Lung (tissue), 17 donors: ENCODE measurements at places on chromosomes 3 and 15. TPM values are rescaled to one million over a fixed set of nuclear protein-coding genes. Genes with fewer than 3 reads are reported as not detected.

The AADAC gene
- 9.2 TPM for total RNA-seq

The PLSCR4 gene
- 23.4 TPM for total RNA-seq

The ERICH6 gene
- total RNA-seq, result 0.49 TPM

The HTR3E gene
- not detected for total RNA-seq

The HESX1 gene
- total RNA-seq, result 1.9 TPM

The ZPLD1 gene
- not detected for total RNA-seq

The TMEM45A gene
- 27.3 TPM for total RNA-seq

The ZDHHC3 gene
- total RNA-seq, result 96.2 TPM

The CAV3 gene
- total RNA-seq, result not detected

The COMMD4 gene
- 80.7 TPM for total RNA-seq

The IL16 gene
- total RNA-seq, result 45.4 TPM

The C2CD4A gene
- 0.67 TPM for total RNA-seq

The LTK gene
- total RNA-seq, result 10.6 TPM

The LYZL4 gene
- not detected for total RNA-seq

The IQCF6 gene
- total RNA-seq, result not detected

The PPM1L gene
- 17.7 TPM for total RNA-seq

The HEXA gene
- total RNA-seq, result 151 TPM

The MUC20 gene
- total RNA-seq, result 20.7 TPM

The BSN gene
- total RNA-seq, result 0.71 TPM

The HMG20A gene
- total RNA-seq, result 32.9 TPM

The SI gene
- not detected for total RNA-seq
